Cardiac muscle cell (in vitro differentiated cells and primary cell): ENCODE measurements at places on chromosomes 7 and 10. TPM values are rescaled to one million over a fixed set of nuclear protein-coding genes. Genes with fewer than 3 reads are reported as not detected.

DNA sequence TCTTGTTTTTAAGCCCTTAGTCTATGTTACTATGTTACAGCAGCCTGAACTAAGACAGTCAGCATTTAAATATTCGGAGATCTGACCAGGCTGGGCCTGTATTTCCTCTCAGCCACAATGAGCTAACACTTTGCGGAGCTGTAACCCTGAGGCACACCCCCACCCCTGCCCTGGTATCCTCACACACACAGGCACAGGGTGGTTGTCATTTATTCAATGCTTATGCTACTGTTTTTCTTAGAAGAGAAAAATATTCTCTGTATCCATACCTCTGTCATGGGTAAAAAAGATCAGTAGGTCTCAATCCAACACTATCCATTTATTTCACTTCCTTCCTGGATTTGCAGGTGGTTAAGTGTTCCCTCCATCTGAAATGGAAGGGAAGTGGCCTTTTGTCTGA is 80.3 kb upstream of the TRIL start:
- no peak for DNase-seq

DNA sequence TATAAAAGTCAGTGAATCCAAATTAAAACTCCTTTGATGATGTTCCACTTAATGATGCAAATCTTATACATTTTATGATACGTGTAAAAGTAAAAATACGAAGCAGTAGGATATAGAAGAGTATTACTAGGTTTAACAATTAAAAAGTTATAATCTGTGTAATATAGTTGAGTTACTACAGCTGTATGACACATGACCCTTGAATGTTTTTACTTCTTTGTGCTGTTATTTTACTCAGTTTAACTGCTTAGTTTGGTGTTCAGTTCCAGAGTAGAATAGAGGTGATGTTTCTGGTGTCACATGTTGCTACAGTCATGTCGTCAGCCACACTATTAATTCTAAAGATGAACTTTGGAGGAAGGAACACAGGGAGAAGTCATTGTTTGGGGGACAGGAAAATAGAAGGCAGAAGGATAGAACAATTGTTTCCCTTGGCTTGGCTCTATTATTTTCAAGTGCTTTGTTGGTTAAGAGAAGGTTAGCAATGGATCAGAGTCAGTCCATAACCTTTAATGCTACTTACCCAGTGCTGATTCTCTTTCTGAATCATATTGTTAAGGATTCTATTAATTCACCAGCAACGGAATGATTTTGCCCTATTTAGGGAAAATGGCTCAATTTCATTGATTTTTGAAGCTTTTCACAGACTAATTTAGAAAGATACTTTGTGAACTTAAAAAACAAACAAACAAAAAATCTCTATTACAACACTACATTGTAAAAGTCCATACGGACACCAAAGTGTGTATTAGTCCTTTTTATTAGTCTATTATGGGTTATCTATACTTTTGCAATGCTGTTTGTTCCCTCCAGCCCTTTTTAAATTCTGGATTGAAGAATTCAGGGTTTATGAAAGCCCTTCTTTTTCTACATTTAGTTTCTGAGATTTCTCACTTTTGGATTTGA is 73.4 kb downstream of the CPED1 start:
- no peak for DNase-seq

DNA sequence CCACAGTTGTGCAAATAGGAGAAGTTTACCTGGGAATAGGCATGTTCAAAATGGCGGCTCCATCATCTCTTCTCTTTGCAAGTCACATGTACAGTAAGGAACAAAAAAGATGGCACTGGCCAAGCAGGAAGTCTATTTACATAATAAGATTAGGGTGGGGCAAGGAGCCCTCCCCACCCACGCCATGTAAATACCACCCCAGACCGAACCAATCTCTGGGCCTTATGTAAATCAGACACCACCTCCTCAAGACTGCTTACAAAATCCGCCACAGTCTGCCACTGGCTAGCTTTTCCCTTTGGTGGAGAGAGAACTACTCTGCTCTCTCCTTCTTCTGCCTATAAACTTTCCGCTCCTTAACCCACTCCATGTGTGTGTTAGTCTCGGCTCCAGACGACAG is 1496.3 kb downstream of the REEP3 start:
- no peak for DNase-seq

DNA sequence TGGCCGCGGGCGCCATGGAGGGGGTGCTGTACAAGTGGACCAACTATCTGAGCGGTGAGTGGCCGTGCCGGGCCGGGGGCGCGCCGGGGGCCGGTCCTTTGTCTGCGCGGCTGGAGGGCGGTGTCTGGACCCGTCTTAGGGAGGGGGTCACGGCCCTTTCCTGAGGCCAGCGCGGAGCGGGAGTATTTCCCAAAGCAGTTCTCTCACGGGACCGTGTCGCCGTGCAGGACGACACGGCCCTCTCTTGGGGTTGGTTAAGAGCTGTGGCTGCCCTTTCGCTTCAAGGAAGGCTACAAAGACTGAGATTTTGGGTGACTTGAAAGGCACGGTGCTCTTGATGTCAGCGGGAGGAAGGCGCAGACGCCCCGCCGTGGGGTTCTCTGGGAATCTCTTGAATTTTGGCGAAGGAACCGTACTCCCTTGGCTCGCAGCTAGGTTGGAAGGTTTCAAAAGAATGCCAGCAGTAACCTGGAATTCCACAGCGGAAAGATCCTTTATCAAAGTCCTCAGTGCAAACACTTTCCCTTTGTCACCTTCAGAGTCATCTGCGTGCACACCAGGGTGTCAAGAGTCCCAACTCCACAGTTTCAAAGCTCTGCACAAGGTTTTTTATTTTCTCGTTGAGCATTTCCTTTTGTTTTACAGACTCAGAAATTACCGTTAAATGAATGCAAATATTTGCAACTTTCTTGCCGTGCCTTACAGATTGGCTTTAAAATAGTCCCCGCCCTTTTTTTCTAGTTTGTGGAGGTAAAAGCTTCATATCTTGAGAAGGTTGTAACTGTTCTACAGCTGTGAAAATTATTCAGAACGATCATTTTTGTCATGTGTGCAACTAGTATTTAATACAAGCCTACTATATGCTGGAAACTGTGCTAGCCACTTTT is 780 bp downstream of the PLEKHA8 start:
- DNase-seq: peak; percentile 70

Gene TRIM50
- not detected in 2 replicates for polyA plus RNA-seq

GRCh38 chr10:110733218-110733952 is 89.2 kb downstream of the RBM20 start:
- DNase-seq: no peak

GRCh38 chr7:32224276-32224675 is 154.1 kb upstream of the PDE1C start:
- no peak for DNase-seq
